ENCODE measurements at places on chromosomes 7 and 10. TPM values are rescaled to one million over a fixed set of nuclear protein-coding genes. Genes with fewer than 3 reads are reported as not detected.

CFAP70 gene
- total RNA-seq = 1.8 TPM

AUTS2 gene
- total RNA-seq = 11.4 TPM

OR6B1 gene
- not detected for total RNA-seq

OR6V1 gene
- not detected for total RNA-seq

STRIP2 gene
- total RNA-seq = 9.5 TPM

FBXW4 gene
- 121 TPM for total RNA-seq

Data from right cardiac atrium (tissue), 5 donors.